ENCODE measurements at places on chromosomes 11 and 22. TPM values are rescaled to one million over a fixed set of nuclear protein-coding genes. Genes with fewer than 3 reads are reported as not detected.

PSMC3 gene
- total RNA-seq, result 116 TPM

TRIM49D1 gene
- total RNA-seq, result not detected

GP1BB gene
- total RNA-seq, result 6.6 TPM

ADM2 gene
- 1.5 TPM for total RNA-seq

POU2F3 gene
- 0.27 TPM for total RNA-seq

FAR1 gene
- 126 TPM for total RNA-seq

CASP12 gene
- total RNA-seq, result 0.27 TPM
